ENCODE measurements at places on chromosomes 2 and 18. TPM values are rescaled to one million over a fixed set of nuclear protein-coding genes. Genes with fewer than 3 reads are reported as not detected.

Gene AKAIN1
- not detected for total RNA-seq

DNA sequence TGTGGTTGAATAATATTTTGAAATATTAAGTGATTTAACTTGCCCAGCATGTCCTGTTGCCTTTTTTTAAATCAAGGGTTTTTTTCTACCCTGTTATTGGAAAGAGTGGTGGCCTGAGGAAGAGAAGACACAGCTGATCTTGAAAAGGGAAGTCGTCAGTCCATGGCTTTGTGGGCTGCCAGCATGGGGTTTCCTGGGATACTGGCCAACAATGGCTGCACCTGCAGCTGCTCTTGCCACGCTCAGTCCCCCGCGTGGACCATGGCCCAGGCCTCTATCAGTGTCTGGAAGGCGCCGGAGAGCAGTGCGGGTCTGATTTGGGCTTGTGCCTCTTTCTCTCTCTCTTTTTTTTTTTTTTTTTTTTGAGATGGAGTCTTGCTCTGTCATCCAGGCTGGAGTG, 99.3 kb downstream of the ASB1 start:
- no peak for DNase-seq

Gene PLA2R1
- not detected for total RNA-seq

- DNase-seq, result no peak
These were observed 241.7 kb downstream of the TGIF1 start for GRCh38 chr18:3691705-3692104.

Gene EPB41L3
- 0.41 TPM for total RNA-seq

Data from T-cell (primary cell).